MM.1S (cell line): ENCODE measurements at places on chromosomes 6 and 20.
A peak's percentile ranks its signal among the peaks of the same experiment; 100 is the strongest.

DNA sequence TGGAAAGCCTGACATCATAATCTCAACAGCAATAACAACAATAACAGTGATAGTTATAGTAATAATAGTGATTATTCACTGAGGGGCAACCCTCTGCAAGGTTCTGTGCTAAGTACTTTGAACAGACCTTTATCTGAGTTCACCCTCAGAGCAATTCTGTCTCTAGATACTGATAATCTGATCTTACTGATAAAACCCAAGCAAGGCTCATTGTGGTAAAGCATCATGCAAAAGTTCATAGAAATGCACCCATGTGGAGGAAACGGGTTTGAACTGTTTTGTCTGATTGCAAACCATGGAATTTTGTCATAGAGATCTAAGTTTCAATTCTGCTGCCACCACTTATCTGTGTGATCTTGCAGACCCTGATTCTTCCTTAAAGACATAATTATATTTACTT is 1.3 kb upstream of the KIAA0408 start:
- DNase-seq = no peak

GRCh38 chr6:62013719-62014118 is 272.3 kb downstream of the KHDRBS2 start:
- no peak for DNase-seq

DNA sequence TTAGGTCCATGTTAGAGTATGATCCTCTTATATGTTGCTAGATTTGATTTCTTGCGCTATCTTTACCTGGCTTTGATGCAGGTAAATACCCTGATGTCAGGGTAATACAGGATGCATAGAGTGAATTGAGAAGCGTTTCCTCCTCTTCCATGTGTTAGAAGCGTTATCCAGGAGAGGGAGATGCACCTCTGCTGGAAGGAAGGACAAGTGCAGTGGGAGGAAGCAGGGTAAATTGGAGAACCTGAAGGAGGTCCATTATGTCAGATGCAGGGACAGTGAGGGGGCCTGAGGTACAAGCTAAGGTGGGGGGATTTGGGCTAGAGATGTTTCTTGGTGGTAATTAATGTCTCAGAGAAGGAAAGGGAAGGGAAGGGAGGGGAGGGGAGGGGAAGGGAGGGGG is 7.7 kb downstream of the SHLD1 start:
- DNase-seq = no peak

- DNase-seq = no peak
These were observed 82.0 kb upstream of the TRAF3IP2 start for GRCh38 chr6:111687652-111688051.

- DNase-seq = no peak
These were observed 67.8 kb downstream of the SYNDIG1 start for GRCh38 chr20:24537210-24537609.

- no peak for DNase-seq
These were observed 93.2 kb upstream of the NFATC2 start for GRCh38 chr20:51635680-51636079.

DNA sequence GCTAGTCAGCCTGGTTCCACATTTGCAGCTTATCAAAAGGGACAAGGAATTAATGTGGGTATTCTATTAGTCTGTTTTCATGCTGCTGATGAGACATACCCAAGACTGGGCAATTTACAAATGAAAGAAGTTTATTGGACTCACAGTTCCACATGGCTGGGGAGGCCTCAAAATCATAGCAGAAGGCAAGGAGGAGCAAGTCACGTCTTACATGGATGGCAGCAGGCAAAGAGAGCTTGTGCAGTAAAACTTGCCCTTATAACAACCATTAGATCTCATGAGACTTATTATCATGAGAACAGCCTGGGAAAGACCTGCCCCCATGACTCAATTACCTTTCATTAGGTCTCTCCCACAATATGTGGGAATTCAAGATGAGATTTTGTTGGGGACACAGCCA is 689.1 kb upstream of the MARCKS start:
- DNase-seq = no peak

- DNase-seq = no peak
These were observed 44.8 kb upstream of the BCLAF1 start for GRCh38 chr6:136334465-136334846.

GRCh38 chr20:38563802-38564431 is 17.1 kb upstream of the ADIG start:
- DNase-seq = no peak

- DNase-seq = peak; percentile 82
These were observed 207.1 kb downstream of the PREX1 start for GRCh38 chr20:48620507-48621375.

GRCh38 chr6:170188571-170189001 is 102.3 kb downstream of the DLL1 start:
- DNase-seq = no peak

DNA sequence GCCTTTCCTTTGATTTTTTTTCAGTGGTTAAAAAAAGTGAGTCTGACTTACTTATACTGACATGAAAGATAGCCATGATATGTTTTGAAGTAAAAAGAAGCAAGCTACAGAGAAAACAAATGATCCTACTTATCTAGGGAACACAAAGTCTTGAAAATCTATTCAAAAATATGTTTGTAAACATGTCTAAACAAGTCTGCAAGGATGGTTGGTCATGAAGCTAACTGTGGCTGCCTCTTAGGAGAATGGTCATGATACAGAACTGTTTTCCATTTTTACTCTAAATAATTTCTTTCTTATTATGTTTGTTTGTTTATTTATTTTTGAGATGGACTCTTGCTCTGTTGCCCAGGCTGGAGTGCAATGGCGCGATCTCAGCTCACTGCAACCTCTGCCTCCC is 21.5 kb downstream of the FERMT1 start:
- DNase-seq = no peak

GRCh38 chr6:147108259-147108910 is 95.8 kb upstream of the STXBP5 start:
- DNase-seq = no peak

DNA sequence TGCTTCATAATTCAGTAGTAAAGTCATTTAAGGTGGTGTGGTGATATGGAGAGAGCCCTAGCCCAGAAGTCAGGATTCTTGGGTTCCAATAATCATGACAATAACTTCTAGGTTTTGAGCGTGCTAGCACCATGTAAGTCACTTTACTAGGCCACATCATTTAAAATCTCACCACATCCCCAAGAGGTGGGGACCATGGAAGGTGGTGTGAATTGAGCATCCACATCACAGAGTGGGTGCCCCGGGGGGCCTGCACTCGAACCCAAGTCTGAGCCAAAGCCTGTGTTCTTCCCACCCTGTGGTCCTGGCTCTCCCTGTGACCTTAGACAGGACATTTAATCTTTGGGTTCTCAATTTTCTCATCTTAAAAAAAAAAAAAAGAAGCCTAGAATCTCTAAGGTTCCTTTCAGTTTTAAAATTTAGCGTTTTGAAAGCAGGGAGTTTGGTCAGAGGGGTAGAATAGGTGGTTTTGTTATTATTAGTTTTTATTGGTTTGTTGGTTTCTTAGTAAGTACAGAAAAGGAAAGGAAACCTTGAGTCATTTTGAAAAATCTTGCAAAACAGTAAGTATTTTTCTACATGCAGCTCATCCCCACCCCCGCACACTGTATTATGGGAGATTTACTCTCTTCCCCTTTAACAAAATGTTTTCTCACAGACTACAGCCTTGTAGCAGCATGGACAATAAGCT is 26.4 kb downstream of the ARMC2 start:
- peak; percentile 84 for DNase-seq

DNA sequence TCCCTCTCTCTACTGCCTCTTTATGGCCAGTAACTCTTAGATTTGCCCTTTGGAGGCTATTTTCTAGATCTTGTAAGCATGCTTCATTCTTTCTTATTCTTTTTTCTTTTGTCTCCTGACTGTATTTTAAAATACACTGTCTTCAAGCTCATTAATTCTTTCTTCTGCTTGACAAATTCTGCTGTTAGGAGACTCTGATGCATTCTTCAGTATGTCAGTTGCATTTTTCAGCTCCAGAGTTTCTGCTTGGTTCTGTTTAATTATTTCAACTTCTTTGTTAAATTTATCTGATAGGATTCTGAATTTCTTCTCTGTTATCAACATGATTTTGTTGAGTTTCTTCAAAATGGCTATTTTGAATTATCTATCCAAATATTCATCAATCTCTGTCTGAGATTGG is 25.0 kb upstream of the SDCBP2 start:
- no peak for DNase-seq
